ENCODE measurements at places on chromosomes 3 and 15. TPM values are rescaled to one million over a fixed set of nuclear protein-coding genes. Genes with fewer than 3 reads are reported as not detected.
A peak's percentile ranks its signal among the peaks of the same experiment; 100 is the strongest.

GRCh38 chr3:154936196-154936595, 143.9 kb upstream of the MME start:
- H3K36me3 ChIP-seq = no peaks in the 10 kb centered on the region
- H3K27me3 ChIP-seq = no peaks in the 10 kb centered on the region
- H3K4me3 ChIP-seq = no peak overlapping the region
- H3K27ac ChIP-seq = no peak overlapping the region
- H3K4me1 ChIP-seq = no peaks in the 10 kb centered on the region

DNA sequence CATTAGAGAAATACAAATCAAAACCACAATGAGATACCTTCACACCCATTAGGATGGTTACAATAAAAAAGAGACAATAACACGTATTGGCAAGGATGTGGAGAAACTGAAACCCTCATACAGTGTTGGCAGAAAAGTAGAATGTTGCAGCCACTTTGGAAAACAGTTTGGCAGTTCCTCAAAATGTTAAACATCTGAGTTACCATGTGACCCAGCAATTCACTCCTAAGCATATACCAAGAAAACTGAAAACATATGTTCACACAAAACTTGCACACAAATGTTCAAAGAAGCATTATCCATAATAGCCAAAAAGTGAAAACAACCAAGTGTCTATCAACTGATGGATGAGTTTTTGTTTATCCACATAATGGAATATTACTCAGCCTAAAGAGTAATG, 166.9 kb upstream of the FAM3D start:
- H3K27me3 ChIP-seq = no peaks in the 10 kb centered on the region
- H3K27ac ChIP-seq = no peak overlapping the region
- DNase-seq = no peak
- H3K36me3 ChIP-seq = no peaks in the 10 kb centered on the region

DNA sequence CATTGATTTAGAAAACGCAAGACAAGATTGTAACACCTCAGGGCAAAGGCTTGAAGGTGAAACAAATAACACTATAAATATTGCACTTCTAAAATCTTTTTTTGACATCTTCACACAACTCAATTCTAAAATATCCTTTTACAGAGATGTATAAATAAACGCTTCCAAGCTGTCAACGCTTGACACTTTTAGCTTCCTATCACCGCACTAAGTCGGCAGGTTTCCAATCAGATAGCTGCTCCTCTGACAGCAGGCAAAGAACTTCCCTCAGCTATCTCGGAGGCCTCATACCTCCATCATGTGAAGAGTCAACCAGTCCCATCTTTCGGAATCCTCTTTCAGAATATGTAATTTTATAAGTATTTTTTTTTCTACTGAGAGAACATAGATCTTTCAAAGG, 71.0 kb downstream of the PCOLCE2 start:
- DNase-seq = no peak
- no peaks in the 10 kb centered on the region for H3K36me3 ChIP-seq
- H3K27ac ChIP-seq = no peak overlapping the region
- H3K27me3 ChIP-seq = no peaks in the 10 kb centered on the region

DNA sequence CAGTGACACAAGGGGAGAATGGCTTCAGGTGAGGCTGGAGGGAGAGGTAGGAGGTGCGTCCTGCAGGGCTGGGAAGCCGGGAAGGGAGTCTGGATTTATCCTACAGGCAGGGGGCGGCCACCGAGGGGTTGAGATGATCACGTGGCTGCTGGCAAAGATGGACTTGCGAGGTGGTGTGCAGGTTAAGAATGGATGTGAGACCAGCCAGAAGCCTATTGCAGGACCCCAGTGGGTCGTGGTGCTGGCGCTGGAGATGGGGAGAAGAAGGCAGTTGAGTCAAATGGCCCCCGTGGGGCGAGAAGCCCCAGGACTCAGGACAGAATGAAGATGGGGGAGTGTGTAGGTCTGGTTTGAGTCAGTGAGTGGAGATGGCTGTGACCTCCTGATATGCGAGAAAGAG, 183.1 kb downstream of the FAM43A start:
- H3K4me3 ChIP-seq = no peak overlapping the region
- no peak for DNase-seq
- peaks cover 53% of the 10 kb centered on the region for H3K27me3 ChIP-seq
- H3K4me1 ChIP-seq = peaks cover 22% of the 10 kb centered on the region
- no peak overlapping the region for H3K27ac ChIP-seq

DNA sequence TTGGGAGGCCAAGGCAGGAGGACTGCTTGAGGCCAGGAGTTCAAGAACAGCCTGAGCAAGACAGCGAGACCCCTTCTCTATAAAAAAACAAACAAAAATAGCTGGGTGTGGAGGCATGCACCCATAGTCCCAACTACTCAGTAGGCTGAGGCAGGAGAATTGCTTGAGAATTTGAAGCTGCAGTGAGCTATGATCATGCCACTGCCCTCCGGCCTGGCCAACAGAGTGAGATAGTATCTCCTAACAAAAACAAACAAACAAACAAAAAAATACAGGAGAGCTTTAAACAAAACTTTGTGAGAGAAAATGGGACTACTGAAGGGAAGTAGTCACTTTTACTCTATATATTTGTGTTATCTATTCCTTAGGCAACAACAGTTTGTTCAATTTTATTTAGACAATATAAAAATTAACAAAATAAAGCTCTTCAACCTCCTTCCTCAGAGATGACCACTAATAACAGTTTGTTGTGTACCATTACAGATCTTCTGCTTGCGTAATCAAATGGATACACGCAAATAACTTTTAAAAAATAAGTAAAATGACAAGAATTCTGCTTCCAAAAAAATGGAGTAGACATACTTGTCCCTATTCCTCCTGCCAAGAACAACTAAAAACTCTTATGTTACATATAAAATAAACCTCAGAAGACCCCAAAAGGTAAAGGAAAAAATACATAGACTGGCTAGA, 17.4 kb downstream of the PHC3 start:
- peaks cover 20% of the 10 kb centered on the region for H3K4me1 ChIP-seq
- H3K4me3 ChIP-seq = no peak overlapping the region
- H3K27ac ChIP-seq = no peak overlapping the region
- no peak for DNase-seq

- H3K27me3 ChIP-seq = no peaks in the 10 kb centered on the region
- no peak for DNase-seq
- no peak overlapping the region for H3K27ac ChIP-seq
- H3K4me1 ChIP-seq = no peaks in the 10 kb centered on the region
- no peaks in the 10 kb centered on the region for H3K36me3 ChIP-seq
- H3K4me3 ChIP-seq = no peak overlapping the region
These were observed 858.5 kb upstream of the CFAP20DC start for GRCh38 chr3:59908280-59908679.

DNA sequence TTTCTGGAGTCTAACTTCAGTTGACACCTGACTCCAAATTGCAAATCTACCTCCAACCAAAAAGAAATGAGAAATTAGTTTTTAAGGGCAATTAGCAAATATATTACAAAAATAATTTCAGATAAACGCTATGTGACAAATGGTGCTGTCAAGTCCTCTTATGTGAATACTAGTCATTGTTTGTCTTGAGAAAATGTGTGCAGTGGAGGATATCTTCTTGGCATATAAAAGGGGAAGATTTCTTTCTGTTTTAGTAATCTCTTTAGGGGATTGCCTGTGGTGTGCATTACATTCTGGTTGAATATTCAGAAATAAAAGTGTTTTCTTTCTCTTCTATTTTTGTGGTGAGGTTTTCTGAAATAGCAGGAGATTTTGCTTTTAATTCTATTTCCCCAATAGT, 3.0 kb upstream of the GCSAM start:
- peaks cover 10% of the 10 kb centered on the region for H3K4me1 ChIP-seq
- no peaks in the 10 kb centered on the region for H3K27me3 ChIP-seq
- H3K36me3 ChIP-seq = peaks cover 5% of the 10 kb centered on the region
- H3K27ac ChIP-seq = no peak overlapping the region

DNA sequence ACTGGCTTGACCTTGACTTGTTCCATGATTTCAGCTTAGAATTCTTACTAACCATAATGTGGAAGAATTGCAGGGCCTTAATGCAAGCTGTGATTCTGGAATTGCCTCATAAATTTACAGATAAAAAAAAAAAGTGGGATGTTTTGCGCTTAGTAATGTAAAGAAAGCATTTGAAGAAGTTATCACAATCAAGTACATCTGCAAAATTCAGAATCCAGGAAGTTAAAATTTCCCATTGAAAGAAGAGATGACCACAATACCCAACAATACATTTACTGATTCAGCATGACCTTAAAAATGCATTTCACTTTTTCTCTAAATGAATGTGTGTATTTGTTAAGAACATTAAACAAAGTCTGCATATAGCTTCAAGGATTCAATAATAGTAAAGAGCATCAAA, 65.1 kb upstream of the CCNL1 start:
- no peak overlapping the region for H3K4me3 ChIP-seq
- DNase-seq = no peak
- H3K27me3 ChIP-seq = no peaks in the 10 kb centered on the region
- H3K27ac ChIP-seq = no peak overlapping the region
- H3K4me1 ChIP-seq = no peaks in the 10 kb centered on the region
- H3K36me3 ChIP-seq = no peaks in the 10 kb centered on the region

GRCh38 chr3:51799879-51800749, 21.1 kb upstream of the IQCF6 start:
- DNase-seq = peak; percentile 59
- no peak overlapping the region for H3K4me3 ChIP-seq
- peaks cover 8% of the 10 kb centered on the region for H3K4me1 ChIP-seq

The TMEM44 gene
- 52.6 TPM for total RNA-seq

The BNC1 gene
- total RNA-seq = not detected

The PIF1 gene
- 33.9 TPM for total RNA-seq

The ACSBG1 gene
- 0.49 TPM for total RNA-seq

The PRSS50 gene
- not detected for total RNA-seq

GRCh38 chr3:14357463-14357862, 44.9 kb upstream of the SLC6A6 start:
- peaks cover 13% of the 10 kb centered on the region for H3K27me3 ChIP-seq
- no peaks in the 10 kb centered on the region for H3K36me3 ChIP-seq
- DNase-seq = no peak
- no peak overlapping the region for H3K4me3 ChIP-seq

- H3K4me3 ChIP-seq = no peak overlapping the region
- no peaks in the 10 kb centered on the region for H3K36me3 ChIP-seq
- no peak for DNase-seq
- H3K4me1 ChIP-seq = peaks cover 36% of the 10 kb centered on the region
These were observed 70.2 kb upstream of the MITF start for GRCh38 chr3:69669070-69669469.

GRCh38 chr3:86949850-86950249, 41.1 kb downstream of the VGLL3 start:
- no peak overlapping the region for H3K4me3 ChIP-seq
- H3K27me3 ChIP-seq = no peaks in the 10 kb centered on the region
- DNase-seq = no peak
- H3K27ac ChIP-seq = no peak overlapping the region

The C3orf70 gene
- 0.12 TPM for total RNA-seq

DNA sequence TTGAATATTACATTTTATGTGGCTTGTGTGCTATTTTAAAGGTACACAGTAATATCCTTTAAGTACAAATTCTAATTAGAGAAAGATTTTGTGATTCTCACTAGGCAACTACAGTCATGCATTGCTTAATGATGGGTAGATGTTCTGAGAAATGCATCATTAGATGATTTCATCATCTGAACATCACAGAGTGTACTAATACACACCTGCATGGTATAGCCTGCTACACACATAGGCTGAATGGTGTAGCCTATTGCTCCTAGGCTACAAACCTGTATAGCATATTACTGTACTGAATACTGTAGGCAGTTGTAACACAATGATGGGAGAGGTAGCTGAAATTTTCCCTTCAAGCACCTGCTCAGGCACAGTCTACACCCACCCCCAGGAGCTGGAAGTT, 217.4 kb upstream of the EOMES start:
- peaks cover 2% of the 10 kb centered on the region for H3K27me3 ChIP-seq
- no peaks in the 10 kb centered on the region for H3K36me3 ChIP-seq
- no peak overlapping the region for H3K4me3 ChIP-seq
- H3K27ac ChIP-seq = no peak overlapping the region
- H3K4me1 ChIP-seq = no peaks in the 10 kb centered on the region

DNA sequence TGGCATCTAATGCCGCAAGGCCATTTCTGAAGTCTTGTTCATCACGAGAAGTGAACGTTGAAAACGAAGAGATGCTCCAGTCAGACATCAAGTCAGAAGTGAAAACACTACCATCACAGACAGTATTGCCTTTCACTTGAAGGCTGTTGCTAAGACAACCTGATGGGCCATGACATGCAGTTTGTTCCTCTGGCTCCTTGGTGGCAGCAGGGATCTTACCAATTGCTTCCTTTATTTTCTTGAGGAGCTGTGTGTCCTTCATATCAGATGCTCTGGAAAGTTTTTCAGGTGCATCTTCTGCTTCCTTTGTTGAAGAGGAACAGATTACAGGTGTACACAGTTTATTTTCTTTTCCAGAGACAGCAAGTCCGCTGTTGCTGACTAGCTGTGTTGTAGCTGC, 30.7 kb upstream of the MYLK start:
- no peaks in the 10 kb centered on the region for H3K4me1 ChIP-seq
- peaks cover 4% of the 10 kb centered on the region for H3K36me3 ChIP-seq
- no peak for DNase-seq
- no peak overlapping the region for H3K27ac ChIP-seq
- H3K4me3 ChIP-seq = no peak overlapping the region

DNA sequence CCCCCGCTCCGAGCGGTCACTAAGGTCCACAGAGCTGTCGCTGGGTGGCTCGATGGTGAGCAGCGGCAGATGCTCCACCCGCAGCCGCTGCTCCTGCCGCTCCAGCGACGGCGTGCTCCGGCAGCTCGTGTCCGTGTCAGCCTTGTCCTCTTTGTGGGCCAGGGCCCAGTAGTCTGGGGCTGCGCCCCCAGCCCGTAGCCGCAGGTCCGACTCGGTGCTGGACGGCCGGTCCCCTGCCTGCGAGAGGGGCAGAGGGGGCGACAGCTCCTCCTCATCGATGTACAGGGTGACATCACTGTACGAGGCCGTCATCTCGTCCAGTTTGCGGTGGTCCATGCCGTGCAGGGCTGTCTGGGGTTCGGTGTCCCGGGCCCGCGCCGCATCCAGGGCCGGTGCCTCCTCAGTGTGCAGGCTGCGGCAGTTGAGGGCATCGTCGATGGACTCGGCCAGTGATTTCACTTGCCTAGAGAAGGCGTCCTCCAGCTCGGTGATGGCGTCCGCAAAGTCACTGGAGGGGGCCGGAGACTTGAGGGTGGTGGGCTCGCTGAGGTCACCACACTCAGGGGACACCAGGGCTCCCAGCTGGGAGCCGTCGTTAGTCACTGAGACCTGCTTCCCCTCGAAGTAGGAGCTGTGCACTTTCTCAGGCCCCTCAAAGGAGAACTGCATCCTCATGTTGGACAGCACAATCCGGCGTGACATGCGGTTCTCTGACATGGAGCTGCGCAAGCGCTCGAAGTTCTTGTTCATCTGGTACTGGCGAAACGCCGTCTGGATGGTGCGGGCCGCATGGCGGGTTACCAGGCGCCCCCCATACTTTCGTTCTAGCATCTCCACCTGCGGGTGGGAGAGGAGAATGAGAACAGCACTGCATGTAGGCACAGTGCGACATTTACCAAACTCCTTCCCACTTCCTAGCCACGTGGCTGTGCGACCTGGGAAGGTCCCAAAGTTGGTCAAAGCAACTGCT, 94.8 kb upstream of the RPL32 start:
- H3K4me3 ChIP-seq = no peak overlapping the region
- no peaks in the 10 kb centered on the region for H3K4me1 ChIP-seq
- no peak for DNase-seq
- no peak overlapping the region for H3K27ac ChIP-seq

GRCh38 chr15:69562564-69562963, 109.9 kb downstream of the RPLP1 start:
- peaks cover 6% of the 10 kb centered on the region for H3K36me3 ChIP-seq
- H3K27me3 ChIP-seq = peaks cover 22% of the 10 kb centered on the region
- H3K4me3 ChIP-seq = no peak overlapping the region
- DNase-seq = no peak

The GOLGA6L7 gene
- not detected for total RNA-seq

- H3K4me3 ChIP-seq = no peak overlapping the region
- no peaks in the 10 kb centered on the region for H3K36me3 ChIP-seq
- H3K27me3 ChIP-seq = no peaks in the 10 kb centered on the region
- no peak overlapping the region for H3K27ac ChIP-seq
These were observed 73.5 kb upstream of the SPATA16 start for GRCh38 chr3:173214576-173214975.

Measured in Calu3 (cell line).